ENCODE measurements at places on chromosomes 7 and 10.

DNA sequence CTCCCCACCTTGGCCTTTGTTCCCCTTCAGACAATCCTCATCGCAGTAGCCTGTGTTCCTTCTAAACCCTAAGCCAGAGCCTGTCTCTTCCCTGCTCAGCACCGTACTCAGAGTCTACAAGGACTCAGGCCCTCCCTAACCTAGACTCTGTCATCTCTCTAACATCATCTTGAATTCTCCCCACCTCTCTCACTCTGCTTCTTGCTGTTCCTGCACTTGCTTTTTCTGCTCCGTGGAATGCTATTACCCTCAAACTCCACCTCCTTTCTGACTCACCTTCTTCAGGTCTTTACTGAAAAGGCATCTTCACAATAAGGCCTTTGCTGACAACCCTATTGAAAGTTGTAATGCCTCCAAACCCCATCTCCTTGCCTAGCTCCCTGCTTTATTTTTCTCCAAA, 141.0 kb downstream of the DKK1 start:
- DNase-seq, result no peak

- DNase-seq, result no peak
Observed at GRCh38 chr7:92639213-92639896, 49.2 kb upstream of the FAM133B start.

DNA sequence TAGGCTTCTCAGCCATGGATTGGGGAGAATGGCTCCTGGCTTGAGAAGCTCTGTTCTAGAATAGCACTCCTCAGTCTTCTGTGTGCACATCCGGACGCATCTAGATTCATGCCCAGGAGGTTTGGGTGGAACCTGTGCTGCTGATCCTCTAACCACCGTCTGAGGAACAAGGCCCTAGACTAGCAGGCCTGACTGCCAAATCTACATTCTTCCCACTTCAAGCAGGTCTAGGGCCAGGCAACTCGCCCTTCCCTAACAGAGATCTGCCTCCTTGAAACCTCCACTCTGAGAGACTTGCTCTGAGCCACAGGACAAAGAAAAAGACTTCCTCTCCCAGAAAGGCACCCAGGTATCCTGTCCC, 61.6 kb downstream of the KCNMA1 start:
- DNase-seq, result no peak

GRCh38 chr7:55133630-55134358, 115.0 kb downstream of the EGFR start:
- DNase-seq, result peak; percentile 80

- DNase-seq, result no peak
Observed at GRCh38 chr7:120274482-120274881, 1.5 kb downstream of the KCND2 start.

GRCh38 chr10:74451127-74451829, 300.3 kb downstream of the ADK start:
- DNase-seq, result no peak

GRCh38 chr7:16298221-16298620, 123.1 kb downstream of the CRPPA start:
- no peak for DNase-seq

DNA sequence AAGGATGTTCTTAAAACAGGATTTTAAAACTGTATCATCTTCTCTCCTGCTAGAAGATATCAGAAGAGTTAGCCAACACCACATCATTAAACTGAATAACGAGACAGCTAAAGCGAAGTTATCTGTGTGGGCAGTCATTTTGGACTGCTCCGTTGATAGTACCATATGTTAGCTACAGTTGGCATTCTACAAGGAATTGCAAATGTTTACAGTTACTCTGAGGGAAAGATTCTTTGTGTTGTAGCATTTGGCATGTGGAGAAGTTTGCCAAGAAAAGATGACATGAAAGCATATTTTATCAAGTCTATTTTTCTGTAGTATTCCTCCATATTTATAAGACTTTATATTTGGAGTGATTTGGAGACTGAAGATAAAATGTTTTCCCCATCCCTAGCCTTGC, 464.4 kb upstream of the POM121L12 start:
- DNase-seq, result no peak

DNA sequence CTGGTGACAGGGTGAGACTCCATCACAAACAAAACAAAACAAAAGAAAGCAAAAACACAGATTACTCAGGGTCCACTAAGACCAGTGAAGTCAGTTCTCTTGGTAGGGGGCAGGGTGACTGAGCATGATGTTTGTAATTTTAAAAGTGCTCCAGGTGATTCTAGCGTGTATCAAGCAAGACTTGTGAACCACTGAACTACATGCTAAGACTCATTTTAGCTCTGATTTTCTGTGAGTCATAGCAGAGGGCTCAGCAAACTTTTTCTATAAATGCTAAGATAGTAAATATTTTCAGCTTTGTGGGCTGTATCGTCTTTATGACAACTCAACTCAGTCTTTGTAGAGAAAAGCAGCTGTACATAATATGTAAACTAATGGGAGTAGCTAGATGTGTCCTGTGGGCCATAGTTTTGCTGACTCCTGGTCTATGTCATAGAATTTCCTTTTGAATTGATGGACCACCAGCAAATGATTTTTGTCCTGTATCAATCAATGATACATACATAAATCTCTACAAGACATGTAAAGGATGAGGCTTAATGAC, 141.3 kb downstream of the CFTR start:
- DNase-seq, result no peak

GRCh38 chr7:55524558-55525310, 47.6 kb downstream of the VOPP1 start:
- no peak for DNase-seq

GRCh38 chr10:82463614-82464013, 588.6 kb downstream of the NRG3 start:
- no peak for DNase-seq

- no peak for DNase-seq
Observed at GRCh38 chr7:141074997-141075396, 1.1 kb downstream of the TMEM178B start.

DNA sequence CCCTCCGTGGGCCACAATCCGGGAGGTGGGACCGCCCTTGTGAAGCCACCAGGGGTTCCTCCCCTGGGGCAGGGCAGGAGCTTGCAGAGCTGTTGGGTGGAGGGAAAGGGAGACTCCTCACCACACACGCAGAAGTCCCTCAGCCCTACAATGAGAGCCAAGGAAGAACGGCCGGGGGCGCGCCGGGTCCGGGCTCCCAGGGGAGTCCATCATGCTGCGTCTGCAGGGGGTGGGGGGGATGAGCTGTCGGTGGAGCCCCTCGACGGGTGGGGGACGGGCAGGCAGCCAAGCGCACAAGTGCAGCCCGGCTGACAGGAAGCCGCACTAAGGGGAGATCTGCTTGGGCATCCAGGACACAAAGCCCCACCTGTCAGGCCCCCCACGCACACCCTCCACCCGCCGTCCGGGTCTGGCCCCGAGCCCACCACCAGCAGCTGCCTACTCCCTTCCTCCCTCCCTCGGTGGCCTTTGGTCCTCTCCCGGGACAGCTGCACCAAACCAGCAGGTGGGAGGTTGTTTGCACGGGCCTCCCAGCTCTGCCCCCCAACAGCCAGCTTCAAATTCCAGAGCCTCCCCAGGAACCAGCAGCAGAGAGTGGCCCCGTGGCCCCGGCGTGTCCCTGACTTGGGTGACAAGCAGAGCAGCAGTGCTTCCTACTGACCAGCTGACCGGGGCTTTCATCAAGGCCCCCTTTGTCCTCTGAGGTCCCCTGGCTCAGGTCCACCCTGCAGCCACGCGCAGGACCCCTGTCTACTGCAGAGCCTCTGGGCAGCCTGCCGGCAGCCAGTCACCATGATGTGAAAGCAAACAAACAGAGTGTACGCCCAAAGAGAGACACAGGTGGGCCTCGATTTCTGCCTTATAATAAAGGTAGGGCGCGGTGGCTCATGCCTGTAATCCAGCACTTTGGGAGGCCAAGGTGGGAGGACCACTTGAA, 50.3 kb downstream of the HIP1 start:
- DNase-seq, result no peak
